ENCODE measurements at places on chromosomes 11 and 22.

DNA sequence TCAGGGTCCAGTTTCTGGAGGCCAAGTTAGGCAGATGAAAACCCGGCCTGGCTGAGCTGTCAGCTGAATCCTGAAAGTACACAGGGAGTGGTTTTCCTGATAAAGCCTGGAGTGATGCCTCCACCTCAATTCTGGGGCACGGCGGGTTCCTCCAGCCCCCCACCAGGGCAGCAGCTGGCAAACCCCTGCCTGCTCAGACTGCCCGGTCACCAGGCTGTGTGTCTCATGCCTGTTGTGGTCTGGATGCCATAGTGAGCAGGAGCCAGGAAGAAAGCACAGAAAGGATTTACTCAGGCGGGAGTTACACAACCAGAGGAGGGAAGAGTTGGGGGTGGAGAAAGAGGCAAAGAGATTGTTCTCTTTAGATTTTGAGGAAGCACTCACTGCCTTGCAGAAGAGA, 119.9 kb upstream of the RASSF10 start:
- DNase-seq: no peak

DNA sequence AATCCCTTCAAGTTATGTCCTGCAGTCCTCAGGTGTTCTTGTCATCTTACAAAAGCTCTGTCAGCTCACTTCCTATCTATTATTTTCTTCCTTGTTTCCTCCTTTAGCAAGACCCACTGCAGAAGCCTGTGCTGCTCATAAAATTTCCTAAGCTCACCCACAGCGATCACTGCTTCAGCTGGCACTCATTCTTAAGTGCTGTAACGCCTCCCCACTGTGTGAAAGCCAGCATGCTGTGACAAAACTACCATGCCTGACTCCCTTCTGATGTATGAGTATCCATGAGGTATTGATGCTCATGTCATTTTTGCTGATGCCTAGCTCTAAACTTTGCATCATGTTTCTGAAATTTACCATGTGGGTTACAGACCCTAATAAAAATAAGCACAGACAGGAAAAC, 41.5 kb upstream of the CNTN5 start:
- DNase-seq: no peak

DNA sequence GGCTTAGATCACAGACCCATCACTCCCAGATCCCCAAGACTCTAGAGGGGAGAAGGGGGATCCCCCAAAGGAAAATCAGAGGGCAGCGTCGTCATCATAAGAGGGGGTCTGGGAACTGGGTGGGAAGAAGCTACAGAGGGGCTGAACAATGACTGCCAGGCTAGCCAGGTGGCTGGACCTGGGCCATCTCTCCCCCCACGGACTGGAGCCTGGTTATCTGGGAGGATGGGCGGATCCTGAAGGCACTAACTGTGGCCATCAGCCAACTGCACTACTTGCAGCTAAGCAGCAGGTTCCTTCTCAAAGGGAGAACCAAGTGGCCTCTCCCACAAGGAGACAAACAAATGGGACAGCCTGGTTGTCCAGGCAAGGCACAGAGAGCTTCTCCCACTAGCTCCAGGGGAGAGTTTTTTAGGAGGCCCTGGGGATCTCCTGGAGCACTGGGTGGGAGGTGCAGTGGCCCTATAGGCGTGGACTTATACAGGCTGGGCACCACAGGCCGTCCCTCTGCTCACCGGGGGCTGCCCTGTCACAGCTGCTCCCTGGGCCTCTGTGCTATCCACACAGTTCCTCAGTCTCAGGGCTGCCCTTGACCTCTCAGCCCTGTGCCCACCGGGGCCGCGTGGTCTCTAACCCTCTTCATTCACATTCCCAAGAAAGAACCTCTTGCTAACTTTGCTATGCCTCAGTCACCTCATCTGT, 15.4 kb downstream of the P2RY6 start:
- DNase-seq: no peak

DNA sequence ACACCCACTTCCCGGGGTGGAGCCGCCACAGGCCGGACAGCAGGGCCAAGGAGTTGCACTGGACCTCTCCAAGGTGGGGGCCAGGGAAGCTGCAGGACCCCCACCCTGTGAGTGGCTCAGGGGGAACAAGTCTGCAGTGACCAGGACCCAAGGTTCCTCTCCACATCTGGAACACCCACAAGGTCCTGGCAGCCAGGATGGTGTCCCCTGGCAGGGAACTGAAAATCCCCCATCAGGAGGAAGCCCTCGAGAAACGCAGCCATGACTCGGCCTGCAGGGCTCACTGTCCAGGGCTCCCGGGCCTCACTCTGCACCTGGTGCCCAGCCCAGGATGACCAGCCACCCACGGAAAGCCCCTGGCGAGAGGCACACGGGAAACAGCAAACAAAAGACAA, 11.5 kb downstream of the RNH1 start:
- no peak for DNase-seq

DNA sequence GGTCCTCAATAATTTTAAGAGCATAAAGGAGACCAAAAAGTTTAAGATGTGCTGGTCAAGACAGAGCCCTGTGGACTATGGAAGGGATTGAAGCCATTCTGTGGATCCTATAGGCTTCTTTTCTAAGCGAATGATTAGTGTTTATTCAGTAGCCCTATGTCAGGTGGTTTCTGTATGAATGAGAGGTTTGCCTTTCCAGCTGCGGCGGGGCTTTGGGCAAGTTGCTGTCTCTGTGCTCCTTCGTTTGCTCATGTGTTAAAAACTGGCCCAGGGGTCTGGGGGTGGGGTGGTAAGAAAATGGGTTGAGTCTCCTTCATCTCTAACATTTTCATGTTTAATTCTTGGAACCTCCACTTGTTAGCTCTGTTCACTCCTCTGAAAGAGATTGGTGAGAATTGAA, 105.3 kb downstream of the PTPRJ start:
- no peak for DNase-seq

- DNase-seq: no peak
These were observed 71.4 kb downstream of the FANCF start for GRCh38 chr11:22554221-22554620.

GRCh38 chr11:10122326-10123197, 171.5 kb downstream of the SBF2 start:
- DNase-seq: no peak

DNA sequence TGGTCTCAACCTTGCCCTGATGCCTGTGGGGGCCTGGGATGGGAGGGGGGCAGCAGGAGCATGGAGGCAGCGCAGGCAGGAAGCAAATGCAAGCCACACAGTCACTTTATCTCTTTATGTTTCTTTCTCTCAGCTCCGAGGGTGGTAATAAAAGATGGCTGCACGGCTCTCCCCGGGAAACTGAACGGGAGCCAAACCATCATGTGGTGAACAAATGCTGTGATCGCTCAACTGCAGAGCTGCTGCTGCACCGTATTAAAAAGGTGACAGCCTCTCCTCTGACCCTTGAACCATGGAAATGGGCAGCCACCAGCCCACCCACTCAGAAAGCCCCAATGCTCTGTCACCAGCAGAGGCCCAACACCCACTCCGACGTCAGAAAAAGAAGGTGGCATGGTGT, 110.0 kb downstream of the TIMP3 start:
- no peak for DNase-seq

DNA sequence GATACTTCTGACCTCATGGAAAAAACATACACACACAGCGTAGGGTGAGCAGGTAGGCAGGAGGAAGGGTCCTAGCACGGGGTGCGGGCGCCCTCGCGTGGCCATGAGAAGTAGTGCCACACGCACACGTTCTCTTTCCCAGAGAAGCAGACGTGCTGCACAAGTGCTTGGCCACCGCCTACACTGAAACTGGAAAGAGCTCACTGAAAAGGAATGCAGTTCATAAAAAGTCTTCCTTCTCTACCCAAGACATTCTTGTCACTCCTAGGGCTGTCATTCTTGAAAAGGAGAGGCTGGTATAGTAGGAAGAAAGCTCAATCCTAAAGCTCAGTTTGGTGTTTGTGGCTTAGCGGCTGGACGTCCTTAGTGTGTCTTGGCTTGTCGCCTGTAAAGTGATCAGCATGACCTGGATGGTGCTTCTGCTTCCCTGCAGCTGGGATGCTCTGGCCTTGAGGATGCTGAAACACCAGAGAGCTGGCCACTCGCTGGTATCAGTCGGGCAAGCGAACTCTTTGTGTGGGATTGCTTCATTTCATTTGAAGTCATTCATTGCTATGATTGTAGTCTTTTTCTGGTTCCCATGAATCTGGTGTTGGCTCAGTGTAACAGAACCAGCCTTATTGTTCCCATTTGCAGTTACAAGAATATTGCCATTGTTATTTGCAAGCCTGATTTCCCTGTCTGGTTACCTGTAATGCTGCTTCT, 303.8 kb downstream of the NTM start:
- peak; percentile 66 for DNase-seq

- no peak for DNase-seq
These were observed 47.2 kb upstream of the MMP7 start for GRCh38 chr11:102577723-102578122.

DNA sequence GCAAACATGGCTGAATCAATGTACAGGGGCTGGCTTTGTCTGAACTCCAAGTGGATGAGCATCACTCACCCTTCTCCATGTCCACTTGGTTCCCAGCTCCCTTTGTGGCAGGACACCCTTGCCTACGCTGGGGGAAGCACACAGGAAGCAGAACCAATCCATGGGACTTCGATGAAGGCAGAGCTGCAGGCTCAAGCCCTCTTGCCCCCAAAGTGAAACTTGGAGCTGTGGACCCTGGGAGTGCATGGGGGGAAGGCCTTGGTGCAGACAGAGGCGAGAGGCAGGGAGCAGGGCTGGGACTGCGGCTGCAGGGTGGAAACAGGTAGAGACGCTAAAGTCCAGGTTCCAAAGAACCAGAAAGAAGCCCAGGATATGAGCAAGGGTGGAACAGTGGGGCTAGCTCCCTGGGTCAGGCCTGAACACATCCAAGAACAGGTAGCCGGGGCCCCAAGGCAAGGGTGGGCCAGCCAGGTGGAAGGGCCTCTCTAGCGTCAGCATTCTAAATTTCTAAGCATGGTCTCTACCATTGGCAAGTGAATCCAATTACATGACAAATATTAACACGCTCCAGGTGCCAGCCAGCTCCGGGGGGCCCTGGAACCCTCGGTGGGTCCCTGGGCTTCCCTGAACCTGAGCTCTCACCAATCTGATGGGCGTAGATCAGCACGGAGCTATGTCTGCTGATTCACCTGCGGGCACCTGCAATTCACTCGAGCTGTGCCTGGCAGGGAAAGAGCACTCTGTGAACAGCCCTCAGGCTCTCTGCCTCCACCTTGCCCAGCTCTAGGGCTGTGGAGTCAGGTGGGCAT, 532.8 kb downstream of the BRD1 start:
- no peak for DNase-seq

GRCh38 chr22:39907605-39908097, 6.8 kb downstream of the GRAP2 start:
- no peak for DNase-seq

DNA sequence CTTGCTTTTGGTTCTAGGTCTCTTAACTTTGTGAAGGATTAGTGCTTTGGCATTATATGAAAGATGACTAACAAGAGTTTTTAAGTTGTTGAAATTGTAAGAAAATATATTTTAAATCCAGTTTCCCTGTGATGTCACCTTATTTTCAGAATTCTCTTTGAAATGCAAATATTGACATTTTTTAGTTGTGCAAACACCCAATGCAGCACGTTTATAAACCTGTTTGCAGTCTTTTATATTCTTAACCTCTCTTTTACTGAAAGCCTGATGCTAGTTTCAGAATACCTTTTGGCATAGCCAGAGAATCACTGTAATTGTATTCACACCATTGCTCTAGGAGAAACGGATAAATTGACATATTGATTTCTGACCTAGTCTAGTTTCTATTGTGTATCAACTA, 42.8 kb upstream of the SLC37A2 start:
- DNase-seq: no peak

- DNase-seq: peak; percentile 23
These were observed 7.1 kb upstream of the VWA5A start for GRCh38 chr11:124108156-124108555.

DNA sequence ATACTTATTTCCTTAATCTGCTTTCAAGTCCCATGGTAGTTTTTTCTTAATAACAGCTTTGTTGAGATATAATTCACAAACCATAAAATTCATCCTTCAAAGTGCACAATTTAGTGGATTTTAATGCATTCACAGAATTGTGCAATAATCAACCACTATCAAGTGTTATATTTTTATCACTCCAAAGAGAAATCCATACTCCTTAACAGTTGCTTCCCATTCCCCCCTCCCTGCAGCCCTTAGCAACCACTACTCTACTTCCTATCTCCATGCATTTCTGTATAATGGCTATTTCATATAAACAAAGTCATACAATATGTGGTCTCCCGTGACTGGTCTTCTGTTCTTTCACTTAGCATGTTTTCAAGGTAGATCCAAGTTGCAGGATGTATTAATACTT, 18.8 kb upstream of the NUP50 start:
- DNase-seq: no peak

DNA sequence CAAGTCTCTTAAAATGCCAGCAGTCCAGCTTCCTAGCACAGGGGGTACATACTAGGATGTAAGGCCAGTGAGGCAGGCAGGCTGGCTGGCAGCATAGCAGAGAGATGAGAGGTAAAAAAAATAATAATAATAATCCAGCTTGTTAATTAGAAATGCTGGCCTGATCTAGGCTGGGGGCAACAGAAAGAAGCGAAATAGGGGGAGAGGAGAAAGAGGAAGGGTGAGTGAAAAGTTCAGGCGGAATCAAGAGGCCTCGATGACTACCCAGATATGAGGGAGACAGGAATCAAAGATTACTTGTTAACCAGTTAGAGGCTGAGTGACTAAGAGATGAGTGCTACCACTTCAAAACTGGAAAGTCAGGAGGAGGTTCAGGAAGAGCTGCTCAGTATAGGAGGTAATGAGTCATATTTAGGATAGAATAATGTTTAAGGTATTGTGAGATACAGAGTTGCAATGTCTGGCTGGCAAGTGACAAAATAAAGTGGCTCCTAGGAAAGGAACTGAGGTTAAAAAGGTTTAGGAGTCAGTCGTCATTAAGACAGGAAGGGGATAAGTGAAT, 2.8 kb downstream of the ALKBH8 start:
- no peak for DNase-seq

DNA sequence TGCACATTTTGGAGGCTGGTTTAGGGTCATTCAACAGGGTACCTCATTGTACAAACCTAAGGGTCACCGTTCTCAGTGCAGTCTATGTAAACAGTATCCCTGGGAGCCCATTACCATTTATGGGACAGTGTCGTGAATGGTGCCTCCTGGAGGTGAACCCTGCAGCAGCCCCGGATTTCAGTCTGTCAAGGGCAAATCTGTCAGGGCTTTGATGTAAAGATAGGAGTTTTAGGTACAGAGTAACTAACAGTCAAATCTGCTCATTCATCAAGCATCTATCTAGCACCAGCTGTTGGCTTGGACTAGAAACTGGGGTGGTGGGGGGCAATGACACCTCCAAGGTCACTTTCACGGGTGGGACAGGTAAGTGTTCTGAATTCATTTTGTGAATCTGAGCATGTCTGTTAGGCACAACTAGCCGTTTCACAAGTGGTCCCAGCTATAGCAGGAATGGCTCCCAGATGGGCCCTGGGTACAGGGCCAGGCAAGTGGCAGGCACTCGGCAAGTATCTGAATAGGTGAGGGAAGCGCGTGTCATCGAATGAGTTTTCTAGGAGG, 63.6 kb downstream of the PARVG start:
- no peak for DNase-seq

GRCh38 chr11:97279341-97279740, 889.5 kb downstream of the JRKL start:
- no peak for DNase-seq

- DNase-seq: no peak
These were observed 84.9 kb downstream of the C11orf91 start for GRCh38 chr11:33615751-33616150.
